GM23248 (cell line): ENCODE measurements at places on chromosomes 12 and 14.

- DNase-seq, result no peak
These were observed 17.4 kb downstream of the TMEM119 start for GRCh38 chr12:108580531-108580930.

GRCh38 chr12:107760207-107760808 lies 629 bp downstream of the PRDM4 start:
- peak; percentile 52 for DNase-seq

DNA sequence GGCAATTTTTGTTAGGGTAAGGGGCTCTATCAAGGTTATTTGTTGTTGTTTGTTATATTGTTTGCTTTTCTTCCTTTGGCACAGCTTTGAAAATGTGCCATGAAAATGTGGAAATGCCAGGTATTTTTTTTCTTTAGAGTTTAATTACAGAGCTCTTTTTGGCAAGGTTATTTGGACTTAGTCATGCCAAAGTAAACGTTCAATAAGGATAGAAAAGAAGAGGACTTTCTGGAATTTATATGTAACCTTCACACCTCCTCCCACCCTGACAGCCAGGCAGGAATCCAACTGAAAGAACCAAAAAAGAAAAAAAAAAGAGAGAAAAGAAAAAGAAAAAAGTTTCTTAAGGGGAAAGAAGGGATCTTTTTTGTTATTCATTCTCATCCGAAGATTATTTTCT lies 217.8 kb downstream of the KITLG start:
- peak; percentile 47 for DNase-seq

- no peak for DNase-seq
These were observed 57.5 kb downstream of the CHST11 start for GRCh38 chr12:104514092-104514810.

DNA sequence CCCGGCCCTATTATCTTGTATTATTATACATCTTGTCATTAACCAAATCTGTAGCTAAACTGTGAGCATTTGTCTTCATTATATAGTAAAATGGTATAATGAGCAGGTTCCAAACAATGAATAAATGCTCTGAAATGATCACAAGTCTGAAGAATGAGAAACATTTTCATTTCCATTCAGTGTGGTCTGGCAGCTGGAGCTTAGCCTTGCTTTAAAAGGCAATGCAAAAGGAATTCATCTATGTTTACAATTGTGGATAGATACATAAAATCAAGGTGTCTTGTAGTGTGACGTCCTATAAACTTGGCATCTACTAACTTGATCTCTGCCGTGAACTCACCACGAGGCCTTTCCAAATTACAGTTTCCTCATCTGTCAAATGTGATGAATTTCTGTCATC lies 168.3 kb downstream of the RMST start:
- no peak for DNase-seq

- DNase-seq, result no peak
These were observed 175.4 kb upstream of the LHX5 start for GRCh38 chr12:113647048-113647447.

- peak; percentile 86 for DNase-seq
These were observed 163.1 kb upstream of the TMPO start for GRCh38 chr12:98352218-98352811.

GRCh38 chr14:70254476-70254961 lies 65.8 kb upstream of the SLC8A3 start:
- peak; percentile 35 for DNase-seq

GRCh38 chr14:104450811-104451401 lies 128.7 kb upstream of the C14orf180 start:
- DNase-seq, result no peak

- DNase-seq, result no peak
These were observed 37.4 kb downstream of the NOC4L start for GRCh38 chr12:132181570-132182200.

DNA sequence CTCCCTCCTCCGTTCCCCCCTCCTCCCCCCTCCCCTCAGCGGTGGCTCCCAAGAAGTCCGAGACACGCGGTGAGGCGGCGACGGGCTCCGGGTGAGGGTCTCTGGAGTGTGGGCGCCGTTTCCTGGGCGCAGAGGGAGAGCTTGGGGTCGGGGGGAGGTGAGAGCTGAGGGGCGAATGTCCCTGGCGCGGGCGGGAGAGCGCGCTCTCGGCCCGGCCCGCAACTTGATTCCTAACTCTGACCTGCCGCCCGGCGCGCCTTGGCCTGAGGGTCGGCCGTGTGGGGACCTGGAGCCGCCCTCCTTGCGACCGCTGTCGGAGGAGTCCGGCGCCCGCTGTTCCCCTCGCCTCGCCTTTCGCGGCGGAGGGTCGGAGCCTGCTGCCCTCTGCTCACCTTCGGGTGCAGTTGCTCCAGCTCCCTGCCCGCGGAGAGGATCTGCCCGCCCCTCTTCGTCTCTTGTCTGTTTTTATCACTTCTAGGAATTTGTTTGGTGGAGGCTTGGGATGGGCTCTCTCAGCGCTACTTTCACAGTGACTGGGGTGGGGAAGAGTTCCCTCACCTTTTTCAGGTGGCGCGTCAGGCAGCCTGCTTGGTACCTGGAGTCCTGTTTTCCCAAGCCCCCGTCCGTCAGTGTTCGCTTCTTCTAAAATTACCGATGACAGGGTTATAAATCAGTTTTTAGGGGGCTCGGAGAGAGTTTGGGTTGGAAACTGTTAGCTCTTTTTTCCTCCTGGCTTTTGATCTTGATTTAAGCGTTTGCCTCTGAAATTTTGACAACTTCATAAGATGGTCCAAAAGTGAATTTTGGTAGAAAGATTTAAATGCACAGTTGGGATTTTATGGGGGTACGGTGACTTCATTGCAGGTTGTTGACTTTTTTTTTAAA lies 495 bp downstream of the ADIPOR2 start:
- DNase-seq, result peak; percentile 65

DNA sequence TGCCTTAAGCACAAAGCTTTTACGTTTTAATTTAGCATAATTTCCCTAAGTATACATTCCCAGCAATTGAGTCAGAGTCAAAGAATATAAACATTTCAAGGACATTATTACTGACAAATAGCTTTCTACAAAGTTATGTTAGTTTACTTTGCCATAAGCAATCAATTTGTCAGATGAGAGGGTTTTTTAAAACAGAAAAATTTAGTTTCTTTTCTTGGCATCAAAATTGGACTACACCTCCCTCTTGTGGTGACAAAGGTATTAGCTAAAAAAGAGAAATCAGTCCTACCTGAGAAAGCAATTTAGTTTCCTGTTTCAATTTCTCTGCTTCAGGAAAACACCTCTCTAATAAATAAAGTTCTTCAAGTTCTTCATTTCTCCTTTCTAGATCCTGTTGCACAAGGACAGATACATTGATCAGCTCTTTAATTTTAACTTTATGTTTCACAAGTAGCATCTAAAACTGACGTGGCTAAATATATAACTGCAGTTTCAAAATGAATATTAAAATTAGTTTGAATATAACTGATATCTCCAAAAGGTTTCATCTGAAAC lies 39.9 kb downstream of the DNAI7 start:
- peak; percentile 47 for DNase-seq

DNA sequence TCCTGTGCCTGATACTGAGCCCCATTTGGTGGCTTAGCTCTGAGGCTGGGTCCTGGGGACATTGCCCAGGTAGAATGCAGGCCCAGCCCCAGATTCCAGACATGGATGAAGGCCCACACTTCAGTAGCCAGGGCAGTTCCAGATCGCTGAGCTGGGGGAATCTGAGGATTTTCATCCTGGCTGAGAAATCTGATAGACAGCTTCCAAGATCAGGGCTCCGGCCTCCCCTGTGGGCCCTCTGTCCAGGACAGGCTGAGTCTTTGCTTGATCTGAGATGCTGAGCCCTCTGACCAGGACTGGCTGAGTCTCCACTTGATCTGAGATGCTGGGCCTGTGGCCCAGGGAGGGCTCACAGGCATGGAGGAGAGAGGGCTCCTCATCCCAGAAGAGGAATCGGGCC lies 3.3 kb upstream of the RASAL1 start:
- no peak for DNase-seq
